ENCODE measurements at places on chromosomes 1 and 21.

DNA sequence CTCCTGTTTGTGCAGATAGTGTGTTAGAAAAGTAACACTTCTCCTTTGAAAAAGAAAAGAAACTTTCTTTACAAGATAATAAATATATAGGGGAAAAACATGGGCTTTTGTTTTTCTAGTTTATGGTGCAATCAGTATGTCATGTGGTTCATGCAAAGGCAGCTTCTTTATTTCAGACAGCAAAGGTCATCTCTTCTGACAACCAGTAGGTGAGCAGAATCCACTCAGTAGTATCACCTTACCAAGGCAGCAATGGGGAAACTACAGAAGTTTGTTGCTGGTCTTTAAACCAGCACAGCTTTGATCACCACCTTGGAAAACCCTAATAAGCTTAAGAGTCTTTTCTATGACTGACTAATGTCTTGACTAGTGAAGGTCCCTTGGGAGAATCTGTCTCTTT is 13.0 kb upstream of the SAMSN1 start:
- no peak for DNase-seq

DNA sequence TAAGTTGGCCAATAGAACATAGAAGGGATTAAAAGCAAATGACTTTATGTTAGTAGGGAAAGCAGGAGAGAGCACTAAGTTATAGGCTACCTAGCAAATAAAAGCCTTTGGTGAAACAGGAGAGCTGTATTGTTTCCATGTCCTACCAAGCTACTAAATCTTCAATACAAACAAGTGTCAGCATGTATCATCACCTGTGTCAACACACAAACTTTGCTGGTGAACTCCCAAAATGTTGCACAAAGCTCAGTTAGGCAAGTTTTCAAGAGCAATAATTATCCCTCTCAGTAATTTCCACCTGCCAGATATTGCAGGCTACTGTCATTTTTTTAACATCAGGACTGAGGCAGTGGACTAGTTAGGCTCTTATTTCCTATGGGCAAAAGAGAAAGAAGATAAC is 77.7 kb upstream of the ADAM30 start:
- DNase-seq, result no peak

GRCh38 chr1:44334968-44335367 is 20.1 kb downstream of the ERI3 start:
- DNase-seq, result no peak

GRCh38 chr21:35159881-35160280 is 110.8 kb upstream of the RUNX1 start:
- no peak for DNase-seq

GRCh38 chr1:218712677-218713076 is 367.5 kb downstream of the TGFB2 start:
- no peak for DNase-seq

DNA sequence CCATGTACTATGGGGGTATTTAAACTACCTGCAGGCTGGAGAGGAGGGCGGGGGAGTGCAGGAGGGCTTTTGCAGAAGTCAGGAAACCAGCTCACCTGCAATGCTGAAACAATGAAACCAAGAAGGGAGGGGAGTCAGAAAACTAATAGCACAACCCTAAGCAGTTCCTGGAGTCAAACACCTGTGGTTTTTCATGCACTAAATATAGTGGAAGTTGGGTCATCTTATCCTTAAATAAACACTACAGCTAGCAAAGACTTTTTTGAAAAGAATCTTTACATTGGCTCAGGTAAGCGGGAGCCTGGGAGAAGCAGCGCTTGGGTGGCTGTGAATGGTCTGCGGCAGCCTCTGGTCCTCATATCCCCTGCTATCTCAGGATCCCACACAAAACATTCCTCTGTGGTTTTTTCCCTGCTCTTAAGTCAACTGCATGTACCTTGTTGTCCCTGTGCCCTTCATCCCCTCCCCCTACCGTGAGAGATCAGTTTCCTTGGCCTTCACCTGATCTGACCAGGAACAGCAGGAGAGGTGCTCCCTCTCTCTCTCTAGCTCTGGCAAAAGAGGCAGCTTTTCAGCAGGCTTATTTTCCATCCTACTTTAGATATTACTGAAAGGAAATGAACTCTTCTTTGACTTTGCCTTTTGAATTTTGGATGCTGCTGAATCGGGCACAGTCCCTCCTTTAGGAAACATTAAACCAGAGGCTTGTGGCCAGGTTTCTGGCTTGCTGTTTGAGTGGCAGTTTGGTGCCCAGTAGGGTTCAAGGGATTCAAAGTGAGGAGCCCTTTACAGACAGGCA is 26.6 kb downstream of the TENT5C start:
- DNase-seq, result no peak

GRCh38 chr1:15153184-15153841 is at the start of gene TMEM51:
Gene TMEM51 (plus strand): TSS chr1:15153747. CDS start chr1:15215088, 61,341 bp downstream.
- DNase-seq, result peak; percentile 85

DNA sequence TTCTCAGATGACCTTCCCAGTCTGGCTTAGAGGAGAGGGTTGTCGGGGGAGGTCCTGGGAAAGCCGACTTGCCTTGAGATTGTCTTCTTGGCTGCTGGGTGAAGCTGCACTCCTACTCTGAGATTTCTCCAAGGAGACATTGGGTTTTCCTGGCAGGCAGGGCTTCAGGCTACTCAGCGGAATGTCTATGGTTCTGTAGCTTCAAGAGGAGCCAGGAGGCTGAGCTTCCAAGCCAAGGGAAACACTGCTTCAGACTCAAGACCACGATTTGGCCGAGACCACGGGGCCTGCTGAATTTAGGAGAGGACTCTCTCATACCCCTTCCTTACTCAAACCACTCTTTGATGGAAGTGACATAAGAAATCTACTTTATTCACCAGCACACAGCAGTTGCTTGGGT is 67.8 kb downstream of the NTMT2 start:
- no peak for DNase-seq

GRCh38 chr1:155016231-155016831 is 13.7 kb downstream of the ZBTB7B start:
- no peak for DNase-seq

GRCh38 chr1:60867782-60868181 is 214.6 kb upstream of the NFIA start:
- no peak for DNase-seq

GRCh38 chr1:110485725-110486124 is 33.2 kb downstream of the KCNA10 start:
- no peak for DNase-seq

DNA sequence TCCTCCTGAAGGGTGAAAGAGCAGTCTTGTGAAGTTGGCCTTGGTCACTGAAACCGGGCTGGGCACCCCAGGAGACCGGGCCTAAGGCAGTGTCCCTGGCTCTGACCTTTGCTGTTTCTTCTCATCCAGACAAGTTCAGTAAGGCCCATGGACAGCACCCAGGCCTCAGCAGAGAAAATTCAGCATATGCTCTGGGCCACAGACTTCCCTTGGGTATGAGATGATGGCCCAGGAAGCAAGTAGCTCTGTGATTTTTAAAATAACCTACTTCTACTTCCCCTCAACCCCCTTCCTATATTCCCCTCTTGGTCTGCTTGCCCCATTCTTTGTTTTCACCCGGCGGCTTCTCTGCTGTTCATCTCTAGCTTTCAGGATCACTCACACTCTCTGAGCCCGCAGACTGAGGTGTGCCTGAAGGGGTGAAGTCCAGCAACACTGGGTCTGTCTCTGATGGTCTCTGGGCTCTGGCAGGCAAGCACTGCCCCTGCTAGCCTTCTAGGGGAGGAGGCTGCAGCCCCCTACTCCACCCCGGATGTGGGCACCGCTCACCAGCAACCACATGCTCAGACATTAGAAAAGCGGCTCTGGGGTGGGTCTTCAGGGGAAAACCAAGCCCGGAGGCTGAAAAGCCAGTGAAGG is 2.9 kb upstream of the GPR25 start:
- DNase-seq, result no peak

Measured in renal pelvis (tissue), 12 donors.